ENCODE measurements at places on chromosomes 13 and 19. TPM values are rescaled to one million over a fixed set of nuclear protein-coding genes. Genes with fewer than 3 reads are reported as not detected.

DNA sequence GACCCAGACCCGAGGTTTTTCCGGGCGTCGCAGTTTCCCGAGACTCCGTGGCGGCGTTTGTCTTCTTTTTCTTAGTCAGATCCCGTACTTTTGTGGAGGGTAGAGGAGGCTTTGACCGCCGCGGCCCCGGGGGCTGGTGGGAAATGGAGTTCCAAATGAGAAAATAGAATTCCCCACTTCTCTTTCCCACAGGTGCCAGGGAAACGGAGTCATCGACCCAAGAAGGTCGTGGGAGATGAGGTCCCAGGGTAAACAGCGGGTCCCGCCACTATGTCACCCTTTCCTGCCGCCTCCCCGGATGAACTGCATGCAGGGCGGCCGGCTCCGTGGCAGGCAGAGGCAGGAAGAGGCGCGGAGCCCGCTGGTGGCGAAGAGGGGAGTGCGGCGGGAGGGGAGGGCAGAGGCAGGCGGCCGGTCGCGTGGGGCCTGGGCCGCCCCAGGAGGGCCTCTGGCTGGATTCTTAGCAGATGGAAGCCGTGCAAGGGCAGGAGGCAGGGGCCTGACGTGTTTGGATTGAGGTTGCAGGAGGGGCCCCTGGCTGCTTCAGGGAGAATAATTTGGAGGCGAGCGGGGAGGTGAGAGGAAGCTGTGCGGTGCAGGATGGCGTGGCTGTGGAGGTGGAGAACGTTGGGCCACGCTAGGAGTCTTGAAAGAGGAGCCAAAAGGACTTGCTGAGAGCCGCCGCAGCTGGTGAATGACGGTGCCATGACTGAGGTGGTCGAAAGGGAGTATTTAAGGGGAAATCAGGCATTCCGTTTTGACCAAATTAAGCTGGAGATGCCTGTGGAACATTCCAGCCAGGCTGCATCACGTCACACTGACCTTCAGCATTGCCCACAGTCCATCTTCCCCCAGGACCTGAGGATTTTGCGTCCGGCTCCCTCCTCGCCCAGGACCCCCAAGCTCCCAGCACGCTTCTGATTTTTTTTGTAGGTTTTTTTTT lies 11.7 kb downstream of the CYTH2 start:
- no peak for DNase-seq
- H3K4me3 ChIP-seq = no peak overlapping the region
- peaks cover 4% of the 10 kb centered on the region for H3K4me1 ChIP-seq
- peaks cover 20% of the 10 kb centered on the region for H3K36me3 ChIP-seq
- H3K27ac ChIP-seq = peak overlapping the region; percentile 77

DNA sequence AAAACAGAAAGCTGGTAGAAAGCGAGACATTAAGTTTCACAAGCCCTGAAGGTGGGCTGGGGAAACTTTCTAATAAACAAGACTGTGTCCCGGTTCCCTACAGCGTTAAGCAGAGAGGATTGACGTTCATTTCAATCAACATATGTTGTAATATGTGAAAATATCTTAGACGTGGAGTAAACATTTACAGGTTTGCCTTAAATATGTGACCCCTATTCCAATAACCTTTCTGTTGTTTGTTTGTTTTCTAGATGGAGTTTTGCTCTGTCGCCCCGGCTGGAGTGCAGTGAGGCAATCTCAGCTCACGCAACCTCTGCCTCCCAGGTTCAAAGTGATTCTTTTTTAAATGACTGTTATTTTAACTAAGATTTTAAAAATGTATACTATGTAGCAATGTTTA lies 526.2 kb downstream of the SUCLA2 start:
- DNase-seq = no peak
- no peaks in the 10 kb centered on the region for H3K4me1 ChIP-seq
- no peaks in the 10 kb centered on the region for H3K36me3 ChIP-seq
- no peak overlapping the region for H3K27ac ChIP-seq

DNA sequence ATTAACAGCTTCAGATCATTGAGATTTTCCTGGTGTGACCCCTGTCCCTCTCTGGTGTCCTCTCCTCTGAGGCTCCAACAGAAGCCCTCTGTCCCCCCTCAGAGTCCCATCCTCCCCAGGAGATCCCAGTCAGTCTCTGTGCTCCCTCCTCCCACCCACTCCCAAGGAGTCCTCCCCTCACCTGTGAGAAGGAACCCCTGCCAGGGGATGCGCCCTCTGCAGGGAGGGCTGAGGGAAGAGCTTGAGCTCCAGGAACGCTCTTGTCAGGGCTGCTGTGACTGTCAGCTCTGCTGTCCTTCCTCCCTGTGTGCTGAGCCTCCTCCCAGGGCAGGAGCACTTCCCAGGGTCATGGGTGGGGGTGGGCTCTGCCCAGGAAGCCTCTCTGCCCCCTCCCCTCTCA lies 33.2 kb downstream of the CEACAM8 start:
- peaks cover 6% of the 10 kb centered on the region for H3K4me1 ChIP-seq
- no peak for DNase-seq
- no peak overlapping the region for H3K4me3 ChIP-seq
- peaks cover 3% of the 10 kb centered on the region for H3K36me3 ChIP-seq
- H3K27me3 ChIP-seq = peaks cover 20% of the 10 kb centered on the region

DNA sequence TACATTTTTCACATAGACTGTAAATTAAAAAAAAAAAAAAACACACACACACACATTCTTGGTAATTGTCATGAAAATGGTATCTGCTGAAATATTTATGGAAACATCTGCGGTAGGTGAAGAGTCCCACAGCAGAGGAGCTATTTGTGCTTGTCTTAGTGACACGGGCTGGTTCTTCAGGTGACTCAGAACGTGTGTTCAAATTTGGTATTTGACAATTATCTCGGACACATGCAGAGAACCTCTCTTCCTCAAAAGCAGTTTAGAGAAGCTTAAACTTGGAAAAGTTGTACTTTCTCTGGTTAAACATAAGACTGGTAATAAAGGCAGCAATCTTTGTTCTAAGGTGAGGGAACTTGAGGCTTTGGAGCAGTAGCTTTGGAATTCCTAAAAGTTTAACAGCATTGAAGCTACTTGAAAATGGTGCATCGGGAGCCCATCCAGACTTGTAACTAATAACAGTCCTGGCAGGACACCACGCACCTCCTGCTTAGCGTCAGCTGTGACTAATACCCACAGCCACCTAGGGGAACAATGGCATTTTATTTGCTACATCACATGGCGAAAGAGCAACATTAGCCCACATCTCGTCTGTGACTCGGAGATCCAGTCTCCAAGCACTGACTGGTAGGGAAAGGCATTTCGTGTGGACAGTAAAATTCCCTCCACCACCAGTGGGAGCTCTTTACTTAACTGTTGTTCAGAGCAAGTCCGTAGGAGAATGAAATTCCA lies 1505.1 kb upstream of the SLC10A2 start:
- H3K36me3 ChIP-seq = no peaks in the 10 kb centered on the region
- no peak overlapping the region for H3K4me3 ChIP-seq
- no peaks in the 10 kb centered on the region for H3K27me3 ChIP-seq
- H3K27ac ChIP-seq = no peak overlapping the region
- no peaks in the 10 kb centered on the region for H3K4me1 ChIP-seq

SULT2A1 gene
- not detected for total RNA-seq

GRCh38 chr13:112759053-112759452 lies 69.2 kb downstream of the ATP11A start:
- H3K4me1 ChIP-seq = peaks cover 34% of the 10 kb centered on the region
- no peak for DNase-seq
- no peak overlapping the region for H3K27ac ChIP-seq
- H3K36me3 ChIP-seq = peaks cover 21% of the 10 kb centered on the region
- no peak overlapping the region for H3K4me3 ChIP-seq

LAIR1 gene
- total RNA-seq = not detected

IGFL2 gene
- not detected for total RNA-seq

PROZ gene
- total RNA-seq = not detected

GRCh38 chr19:39381910-39382611 lies 8.8 kb downstream of the PAF1 start:
- peaks cover 37% of the 10 kb centered on the region for H3K36me3 ChIP-seq
- no peaks in the 10 kb centered on the region for H3K4me1 ChIP-seq
- peak overlapping the region; percentile 53 for H3K27ac ChIP-seq
- DNase-seq = no peak

- DNase-seq = no peak
- peaks cover 5% of the 10 kb centered on the region for H3K36me3 ChIP-seq
- no peak overlapping the region for H3K27ac ChIP-seq
- H3K27me3 ChIP-seq = peaks cover 3% of the 10 kb centered on the region
Observed at GRCh38 chr19:281992-282391, 9.2 kb downstream of the PLPP2 start.

FCAR gene
- not detected for total RNA-seq

DNA sequence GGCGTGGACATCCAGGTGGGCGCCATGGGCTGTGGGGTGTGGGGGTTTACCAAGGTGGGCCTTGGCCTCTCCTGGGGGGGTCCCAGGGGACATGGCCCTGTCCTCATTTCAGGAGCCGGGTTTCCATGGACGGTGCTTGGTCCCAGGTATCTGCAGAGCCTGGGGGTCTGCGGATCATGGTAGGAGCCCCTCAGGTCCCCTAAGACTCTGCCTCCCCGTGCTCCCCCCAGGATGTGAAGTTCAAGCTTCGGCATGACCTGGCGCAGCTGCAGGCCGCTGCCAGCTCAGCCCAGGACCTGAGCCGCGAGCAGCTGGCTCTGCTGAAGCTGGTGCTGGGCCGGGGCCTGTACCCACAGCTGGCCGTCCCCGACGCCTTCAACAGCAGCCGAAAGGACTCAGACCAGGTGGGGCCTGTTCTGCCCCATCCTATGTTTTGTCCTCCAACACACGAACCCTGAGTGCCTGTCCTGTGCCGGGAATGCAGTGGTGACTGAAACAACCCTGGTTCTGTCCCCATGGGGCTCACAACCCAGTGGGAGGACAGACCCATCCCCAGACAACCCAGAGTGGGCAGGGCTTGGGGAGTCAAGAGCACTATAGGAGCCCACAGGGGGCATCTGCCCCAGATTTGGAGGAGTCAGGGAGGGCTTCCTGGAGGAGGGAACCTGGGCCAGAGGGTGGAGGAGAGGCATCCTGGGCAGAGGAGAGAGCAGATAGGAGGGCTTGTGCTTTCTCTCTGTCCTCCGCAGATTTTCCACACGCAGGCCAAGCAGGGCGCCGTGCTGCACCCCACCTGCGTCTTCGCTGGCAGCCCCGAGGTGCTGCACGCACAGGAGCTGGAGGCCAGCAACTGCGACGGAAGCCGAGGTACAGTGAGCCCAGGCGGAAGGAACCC lies 26.8 kb downstream of the DHX34 start:
- H3K36me3 ChIP-seq = peaks cover 16% of the 10 kb centered on the region
- DNase-seq = no peak
- H3K27ac ChIP-seq = peak overlapping the region; percentile 37
- no peaks in the 10 kb centered on the region for H3K27me3 ChIP-seq

- H3K27ac ChIP-seq = no peak overlapping the region
- DNase-seq = no peak
- no peak overlapping the region for H3K4me3 ChIP-seq
- peaks cover 2% of the 10 kb centered on the region for H3K4me1 ChIP-seq
- no peaks in the 10 kb centered on the region for H3K36me3 ChIP-seq
Observed at GRCh38 chr13:47220453-47221140, 323.7 kb upstream of the HTR2A start.

- no peaks in the 10 kb centered on the region for H3K27me3 ChIP-seq
- no peak for DNase-seq
- H3K36me3 ChIP-seq = peaks cover 8% of the 10 kb centered on the region
- H3K4me3 ChIP-seq = peak overlapping the region; percentile 91
Observed at GRCh38 chr13:49110913-49111170, 109.3 kb upstream of the MLNR start.

CACNG8 gene
- total RNA-seq = 0.40 TPM

GRCh38 chr13:112521073-112521685 lies 66.8 kb downstream of the TUBGCP3 start:
- H3K4me3 ChIP-seq = no peak overlapping the region
- H3K4me1 ChIP-seq = no peaks in the 10 kb centered on the region
- DNase-seq = no peak
- peaks cover 7% of the 10 kb centered on the region for H3K36me3 ChIP-seq

RYR1 gene
- 1.4 TPM for total RNA-seq

SPIB gene
- total RNA-seq = 1.7 TPM

DNA sequence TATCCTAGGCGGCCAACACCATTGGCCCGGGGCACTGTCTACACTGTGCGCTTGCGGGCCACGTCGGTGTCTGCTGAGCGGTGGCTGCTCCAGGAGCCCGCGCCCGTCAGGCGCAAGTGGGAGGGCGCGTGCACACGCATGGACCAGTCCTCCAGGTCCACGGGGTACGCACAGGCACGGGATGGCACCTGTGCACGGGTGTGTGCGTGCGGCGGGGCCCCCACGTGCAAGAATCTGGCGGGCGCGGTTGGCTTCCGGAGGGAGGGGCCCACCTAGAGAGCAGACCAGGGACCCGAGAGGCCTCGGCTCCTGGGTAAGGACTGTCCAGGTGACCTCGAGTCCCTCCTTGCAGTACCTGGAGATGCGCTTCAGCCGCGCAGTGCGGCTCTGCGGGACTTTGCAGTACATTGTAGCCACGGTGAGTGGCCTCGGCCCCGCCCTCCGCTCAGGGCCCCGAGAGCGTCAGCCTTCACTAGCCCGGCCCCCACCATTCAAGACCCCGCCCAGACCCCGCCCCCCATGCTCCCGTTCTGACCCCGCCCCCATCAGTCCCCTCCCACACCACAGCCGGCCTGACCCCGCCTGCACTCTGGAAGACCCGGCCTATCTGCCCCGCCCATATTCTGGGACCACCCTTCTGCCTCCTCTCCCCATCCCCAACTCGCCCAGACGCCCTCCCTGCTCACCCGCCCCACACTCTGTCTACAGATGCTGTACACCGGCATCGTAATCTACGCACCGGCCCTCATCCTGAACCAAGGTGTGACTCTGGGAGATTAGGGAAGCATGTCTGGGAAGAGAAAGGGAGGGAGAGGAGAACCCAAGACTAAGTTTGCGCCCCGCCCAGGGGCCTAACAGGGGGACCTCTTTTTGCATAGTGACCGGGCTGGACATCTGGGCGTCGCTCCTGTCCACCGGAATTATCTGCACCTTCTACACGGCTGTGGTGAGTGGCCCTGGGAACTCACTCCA lies 2.3 kb downstream of the SLC5A5 start:
- H3K36me3 ChIP-seq = no peaks in the 10 kb centered on the region
- H3K4me1 ChIP-seq = no peaks in the 10 kb centered on the region
- peaks cover 32% of the 10 kb centered on the region for H3K27me3 ChIP-seq
- H3K27ac ChIP-seq = no peak overlapping the region
- DNase-seq = no peak
- H3K4me3 ChIP-seq = no peak overlapping the region

- H3K36me3 ChIP-seq = no peaks in the 10 kb centered on the region
- no peak overlapping the region for H3K27ac ChIP-seq
- no peaks in the 10 kb centered on the region for H3K27me3 ChIP-seq
- DNase-seq = no peak
- peaks cover 5% of the 10 kb centered on the region for H3K4me1 ChIP-seq
Observed at GRCh38 chr13:100789968-100790367, 115.4 kb upstream of the TMTC4 start.

DNA sequence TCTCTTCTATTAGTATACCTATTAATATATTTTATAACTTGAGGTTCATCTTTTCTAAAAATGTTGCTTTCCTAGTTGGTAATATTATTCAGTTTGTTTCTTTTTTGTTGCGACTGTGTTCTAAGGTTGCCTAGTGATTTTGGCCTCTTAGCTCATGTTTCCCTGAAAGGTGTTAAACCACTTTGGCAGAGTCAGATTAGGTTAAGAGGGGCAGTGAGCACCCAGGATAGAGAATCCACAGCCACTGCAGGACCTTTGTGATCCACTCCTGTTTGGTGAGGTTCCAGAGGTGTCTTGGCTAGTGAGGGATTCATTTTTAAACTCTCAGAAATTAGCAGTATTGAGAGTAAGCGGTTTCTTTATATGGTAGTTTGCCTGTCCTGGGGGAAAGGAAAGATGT lies 14.9 kb upstream of the GPR18 start:
- H3K27ac ChIP-seq = no peak overlapping the region
- H3K36me3 ChIP-seq = peaks cover 7% of the 10 kb centered on the region
- no peaks in the 10 kb centered on the region for H3K4me1 ChIP-seq
- DNase-seq = no peak
